Smooth muscle cell of trachea (primary cell): ENCODE measurements at places on chromosomes 2 and 18. TPM values are rescaled to one million over a fixed set of nuclear protein-coding genes. Genes with fewer than 3 reads are reported as not detected.

The MDH1 gene
- total RNA-seq = 170 and 261 TPM in 2 replicates

The GNAL gene
- total RNA-seq = 0.15 and 0.99 TPM in 2 replicates

The EGR4 gene
- 0.83 TPM in 1 of 2 replicates, not detected in the other for total RNA-seq

The LYG2 gene
- not detected in 2 replicates for total RNA-seq

The DNAJC5G gene
- total RNA-seq = not detected in 2 replicates

The HOXD12 gene
- not detected in 2 replicates for total RNA-seq

The CNDP1 gene
- not detected in 2 replicates for total RNA-seq

The RAB3GAP1 gene
- 89.2 and 101 TPM in 2 replicates for total RNA-seq

The TCF23 gene
- total RNA-seq = not detected in 2 replicates

The LIMS4 gene
- total RNA-seq = 1.2 and 3.6 TPM in 2 replicates

The SCYGR6 gene
- not detected in 2 replicates for total RNA-seq

The ZC3H6 gene
- 5.8 and 6.4 TPM in 2 replicates for total RNA-seq

The ACYP2 gene
- 11.6 and 26.3 TPM in 2 replicates for total RNA-seq

The MROH2A gene
- not detected in 2 replicates for total RNA-seq

The TMEM150A gene
- 5.1 and 16.4 TPM in 2 replicates for total RNA-seq

The C2orf74 gene
- total RNA-seq = 6.5 and 8.9 TPM in 2 replicates

The CACNB4 gene
- total RNA-seq = 0.73 and 1.2 TPM in 2 replicates

The DRC1 gene
- 0.33 TPM in 1 of 2 replicates, not detected in the other for total RNA-seq
